ENCODE measurements at places on chromosomes 12 and 14. TPM values are rescaled to one million over a fixed set of nuclear protein-coding genes. Genes with fewer than 3 reads are reported as not detected.

SPX gene
- total RNA-seq, result 0.16 TPM

SLCO1B1 gene
- not detected for total RNA-seq

CD9 gene
- total RNA-seq, result 510 TPM

BCL2L14 gene
- not detected for total RNA-seq

ACOT6 gene
- not detected for total RNA-seq

DYRK2 gene
- total RNA-seq, result 12.0 TPM

POTEM gene
- total RNA-seq, result not detected

RERG gene
- total RNA-seq, result not detected

GLI1 gene
- not detected for total RNA-seq

LRIG3 gene
- total RNA-seq, result 71.9 TPM

PLEKHH1 gene
- 0.16 TPM for total RNA-seq

LRRC10 gene
- not detected for total RNA-seq

SSPN gene
- under 0.01 TPM for total RNA-seq

TAMALIN gene
- 46.0 TPM for total RNA-seq

CCDC38 gene
- total RNA-seq, result not detected

AQP6 gene
- not detected for total RNA-seq

ADAMTS20 gene
- not detected for total RNA-seq

TMEM120B gene
- total RNA-seq, result 9.8 TPM

TCL1B gene
- total RNA-seq, result not detected

SART3 gene
- 159 TPM for total RNA-seq

Measured in bladder microvascular endothelial cell (primary cell).